ENCODE measurements at places on chromosomes 11 and 22. TPM values are rescaled to one million over a fixed set of nuclear protein-coding genes. Genes with fewer than 3 reads are reported as not detected.

Gene OR52A1
- total RNA-seq: not detected

DNA sequence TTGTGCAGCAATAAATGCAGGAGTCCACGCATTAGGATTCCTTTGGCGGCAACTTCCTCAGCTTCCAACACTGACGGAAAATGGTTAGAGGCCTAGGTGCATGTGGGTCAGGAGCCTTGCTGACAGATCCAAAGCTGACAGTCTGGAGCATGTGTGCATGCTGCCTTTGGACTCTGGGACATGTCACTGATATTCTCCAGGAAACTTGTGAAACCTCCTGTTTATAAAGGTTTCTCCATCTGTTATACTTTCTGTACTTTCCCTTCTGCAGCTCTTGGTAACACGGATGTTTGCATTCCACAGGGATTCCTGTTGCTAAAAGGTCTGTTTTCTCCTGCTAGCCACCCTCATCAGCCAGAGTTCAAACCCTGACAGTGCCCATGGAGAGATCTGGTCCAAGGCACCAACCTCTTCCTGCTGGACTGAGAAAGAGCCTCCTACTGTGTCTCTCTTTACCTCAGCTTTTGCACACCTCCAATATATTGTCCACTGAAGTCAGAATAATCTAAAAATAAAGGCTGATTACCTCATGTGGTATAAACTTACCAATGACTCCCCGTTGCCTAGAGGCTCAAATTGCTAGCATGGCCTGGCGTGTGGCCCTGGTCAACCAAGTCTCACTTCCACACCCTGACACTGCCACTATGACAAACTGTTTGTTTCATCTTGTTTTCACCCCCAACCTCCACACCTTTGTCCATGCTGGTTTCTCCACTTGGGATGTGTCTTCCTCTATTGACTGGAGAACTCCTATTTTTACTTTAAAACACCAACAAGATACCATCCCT is 31.1 kb upstream of the LYVE1 start:
- no peak for DNase-seq
- H3K27me3 ChIP-seq: no peaks in the 10 kb centered on the region
- H3K4me3 ChIP-seq: no peak overlapping the region
- H3K4me1 ChIP-seq: no peaks in the 10 kb centered on the region
- no peak overlapping the region for H3K27ac ChIP-seq
- no peaks in the 10 kb centered on the region for H3K36me3 ChIP-seq

GRCh38 chr22:23023294-23023693 is 47.0 kb upstream of the GNAZ start:
- no peak for DNase-seq
- H3K4me1 ChIP-seq: no peaks in the 10 kb centered on the region
- H3K4me3 ChIP-seq: no peak overlapping the region
- H3K36me3 ChIP-seq: no peaks in the 10 kb centered on the region

DNA sequence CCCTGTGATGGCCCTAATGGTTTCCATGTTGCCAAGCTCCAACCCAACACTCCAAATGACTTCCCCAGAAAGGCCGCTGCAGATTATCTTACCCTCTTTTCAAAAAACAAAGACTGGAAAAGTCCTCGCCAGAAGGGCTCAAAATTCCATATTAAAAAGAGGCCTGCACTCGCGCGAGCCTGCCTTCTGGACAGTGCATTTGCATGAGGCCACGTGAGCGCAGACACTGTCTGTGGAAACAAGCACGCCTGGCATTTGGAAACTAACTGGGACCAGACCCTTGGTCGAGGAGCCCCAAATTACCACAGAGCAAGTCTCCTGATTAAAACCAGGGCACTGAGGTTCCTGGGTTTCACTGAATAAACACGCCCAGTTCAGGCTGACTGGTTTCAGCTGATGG is 42.9 kb downstream of the ABTB2 start:
- H3K4me3 ChIP-seq: no peak overlapping the region
- no peak for DNase-seq
- peaks cover 22% of the 10 kb centered on the region for H3K4me1 ChIP-seq
- no peaks in the 10 kb centered on the region for H3K36me3 ChIP-seq

DNA sequence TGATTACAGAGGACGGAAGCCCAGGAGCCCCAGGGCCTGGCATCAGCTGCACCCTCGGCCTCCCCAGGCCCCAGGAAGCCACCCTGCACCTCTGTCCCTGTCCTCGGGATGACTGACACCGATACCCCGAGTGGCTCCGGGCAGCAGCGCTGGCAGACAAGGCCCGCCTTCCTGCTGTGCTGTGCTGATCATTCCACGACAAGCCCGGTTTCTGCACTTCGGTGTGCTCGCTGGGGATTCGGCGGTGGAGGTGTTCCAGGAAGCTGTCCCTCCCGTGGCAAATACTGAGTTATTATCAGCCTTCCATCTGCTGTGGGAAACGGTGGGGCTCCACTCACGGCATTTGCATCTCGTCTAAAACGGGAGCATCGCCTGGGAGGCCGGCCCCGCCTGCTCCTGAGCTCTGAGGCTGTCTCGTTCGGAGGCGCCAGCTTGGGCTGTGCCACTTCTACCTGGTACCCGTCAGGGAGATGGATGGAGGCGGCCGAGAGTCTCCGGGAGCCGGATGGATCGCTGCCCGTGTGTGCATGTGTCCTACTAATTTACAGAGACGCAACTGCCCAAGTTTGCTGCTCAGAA is 506.1 kb downstream of the BRD1 start:
- peak; percentile 57 for DNase-seq
- H3K27me3 ChIP-seq: no peaks in the 10 kb centered on the region
- no peak overlapping the region for H3K27ac ChIP-seq
- no peaks in the 10 kb centered on the region for H3K4me1 ChIP-seq
- H3K4me3 ChIP-seq: no peak overlapping the region

Gene KRTAP5-7
- 0.22 TPM for total RNA-seq

DNA sequence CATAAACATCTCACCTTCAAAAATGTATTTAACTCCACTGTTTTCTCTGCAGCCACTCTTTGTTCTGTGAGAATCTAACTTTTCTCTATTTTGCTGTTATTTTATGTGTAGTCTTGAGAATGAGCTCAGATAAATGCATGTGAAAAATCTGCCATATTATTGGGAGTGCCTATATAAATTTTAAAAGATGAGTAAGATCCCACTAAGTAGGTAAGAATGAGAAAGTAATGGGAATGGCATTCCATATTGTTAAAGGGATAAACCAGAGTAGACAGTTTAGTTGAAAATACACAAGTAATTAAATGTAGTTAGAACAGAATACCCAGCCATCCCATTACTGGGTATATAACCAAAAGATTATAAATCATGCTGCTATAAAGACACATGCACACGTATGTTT is 817.2 kb downstream of the FAM181B start:
- no peak overlapping the region for H3K4me3 ChIP-seq
- H3K27ac ChIP-seq: no peak overlapping the region
- no peaks in the 10 kb centered on the region for H3K36me3 ChIP-seq
- no peaks in the 10 kb centered on the region for H3K4me1 ChIP-seq

Data from kidney (tissue), 22 donors.